ENCODE measurements at places on chromosomes 13 and 19.

DNA sequence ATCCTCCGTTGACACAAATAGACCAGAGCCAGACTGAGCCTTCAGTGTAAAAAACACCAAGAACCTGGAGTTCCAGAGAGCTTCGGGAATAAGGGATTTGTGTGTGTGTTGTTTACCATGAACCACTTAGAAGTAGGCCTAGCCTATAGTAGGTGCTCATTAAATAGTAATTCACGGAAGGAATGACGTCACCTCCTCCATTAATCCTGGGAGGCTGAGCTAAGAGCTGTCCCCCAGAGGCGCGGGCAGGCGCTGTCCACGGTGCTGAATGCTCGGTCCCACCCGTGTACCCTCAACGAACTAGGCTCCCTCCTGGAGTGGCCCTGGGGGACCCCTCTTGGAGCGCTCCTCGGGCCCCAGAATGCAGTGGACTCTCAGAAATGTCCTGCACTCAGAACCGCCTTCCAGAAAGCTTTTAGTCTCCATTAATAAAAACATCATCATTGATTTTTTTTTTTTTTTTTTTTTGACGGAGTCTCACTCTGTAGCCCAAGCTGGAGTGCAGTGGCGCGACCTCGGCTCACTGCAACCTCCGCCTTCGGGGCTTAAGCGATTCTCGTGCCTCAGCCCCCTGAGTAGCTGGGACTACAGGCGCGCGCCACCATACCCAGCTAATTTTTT is 6.5 kb downstream of the UNC13A start:
- peak; percentile 44 for DNase-seq

DNA sequence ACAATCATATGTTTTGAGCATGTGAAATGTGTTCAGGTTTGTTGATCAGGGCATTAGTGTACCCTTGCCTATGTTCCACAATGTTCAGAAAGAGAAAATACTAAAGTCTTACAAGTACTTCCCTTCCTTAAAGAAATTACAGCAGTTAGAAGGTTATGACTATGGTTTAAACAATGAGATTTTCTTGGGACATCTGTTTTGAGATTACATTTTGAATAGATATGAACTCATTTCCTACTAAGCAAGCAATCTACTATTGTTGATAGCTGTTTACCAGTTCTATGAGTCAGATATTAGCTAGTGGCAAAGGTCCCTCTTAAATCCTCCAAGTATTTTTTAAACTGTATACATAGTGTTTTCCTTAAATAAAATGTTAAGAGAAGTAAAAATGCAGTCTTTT is 241.3 kb downstream of the DACH1 start:
- no peak for DNase-seq

DNA sequence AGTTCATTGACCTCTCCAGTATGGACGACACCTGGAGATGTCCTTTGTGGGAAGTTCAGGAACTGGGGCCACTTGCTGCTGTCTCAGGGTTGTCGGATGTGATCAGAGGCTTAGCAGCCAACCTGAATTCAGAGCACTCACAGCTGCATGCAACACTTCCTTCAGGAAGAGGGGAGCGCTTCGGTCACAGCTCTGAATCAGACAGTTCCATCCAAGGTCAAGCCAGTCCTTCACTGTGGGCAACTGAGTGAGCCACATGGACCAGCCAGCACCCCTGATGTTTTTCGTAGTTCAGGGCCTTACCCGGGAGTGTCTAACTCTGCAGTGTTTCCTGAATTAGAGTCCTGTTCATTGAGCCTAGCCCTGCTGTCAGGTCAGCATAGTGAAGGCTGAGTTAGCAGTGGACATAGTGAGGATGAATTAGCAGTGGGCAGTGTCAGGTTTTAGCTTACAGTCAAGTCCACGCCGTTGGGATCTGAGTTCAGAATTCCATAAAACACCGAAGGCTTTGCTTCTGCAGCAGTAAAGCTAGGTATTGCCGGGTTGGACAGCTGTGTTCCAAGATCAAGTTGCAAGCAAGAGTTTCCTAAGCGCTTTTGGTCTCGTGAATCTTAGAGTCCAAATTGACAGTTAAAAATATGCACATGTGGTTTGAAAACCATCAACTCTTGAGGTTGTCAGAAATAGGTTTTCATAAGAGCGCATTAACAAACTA is 5.1 kb downstream of the ZNF555 start:
- DNase-seq, result no peak

DNA sequence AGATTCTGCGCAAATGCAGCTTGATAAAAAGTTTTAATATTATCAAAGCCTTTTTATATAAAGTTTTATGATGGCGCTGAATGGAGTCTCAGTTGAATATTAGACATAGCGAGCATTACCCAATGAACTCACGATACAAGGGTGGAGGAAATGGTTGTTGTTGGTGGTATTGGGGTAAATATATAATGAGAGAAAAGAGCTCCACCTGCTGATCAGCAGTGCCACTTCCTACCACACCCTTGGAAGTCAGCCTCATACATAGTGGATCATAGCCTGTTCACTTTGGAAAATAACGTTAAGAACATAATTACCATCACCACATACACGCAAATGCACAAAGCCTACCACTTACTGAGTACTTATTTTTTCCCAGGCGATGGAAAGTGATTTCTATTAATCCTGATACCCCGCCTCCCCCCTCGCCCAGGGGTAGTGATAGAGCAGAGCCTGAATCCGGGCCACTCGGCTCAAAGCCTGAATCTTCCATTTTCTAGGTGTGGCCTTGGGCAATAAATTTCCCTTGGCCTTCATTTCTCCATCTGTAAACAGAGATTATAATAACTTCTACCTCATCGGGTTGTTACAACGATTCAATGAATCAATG is 358.3 kb downstream of the KLF5 start:
- no peak for DNase-seq

- DNase-seq, result no peak
Observed at GRCh38 chr13:69948016-69948415, 159.6 kb upstream of the ATXN8OS start.

GRCh38 chr19:39335168-39335548 is 685 bp downstream of the GMFG start:
- DNase-seq, result peak; percentile 24

DNA sequence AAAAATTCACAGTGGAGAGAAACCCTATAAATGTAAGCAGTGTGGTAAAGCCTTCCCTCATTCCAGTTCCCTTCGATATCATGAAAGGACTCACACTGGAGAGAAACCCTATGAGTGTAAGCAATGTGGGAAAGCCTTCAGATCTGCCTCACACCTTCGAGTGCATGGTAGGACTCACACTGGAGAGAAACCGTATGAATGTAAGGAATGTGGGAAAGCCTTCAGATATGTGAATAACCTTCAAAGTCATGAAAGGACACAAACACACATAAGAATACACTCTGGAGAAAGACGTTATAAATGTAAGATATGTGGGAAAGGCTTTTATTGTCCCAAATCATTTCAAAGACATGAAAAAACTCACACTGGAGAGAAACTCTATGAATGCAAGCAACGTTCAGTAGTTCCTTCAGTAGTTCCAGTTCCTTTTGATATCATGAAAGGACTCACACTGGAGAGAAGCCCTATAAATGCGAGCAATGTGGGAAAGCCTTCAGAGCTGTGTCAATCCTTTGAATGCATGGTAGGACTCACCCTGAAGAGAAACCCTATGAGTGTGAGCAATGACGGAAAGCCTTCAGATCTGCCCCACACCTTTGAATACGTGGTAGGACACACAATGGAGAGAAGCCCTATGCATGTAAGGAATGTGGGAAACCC is 16.1 kb upstream of the ZNF439 start:
- no peak for DNase-seq

GRCh38 chr13:75547917-75548316 is 1.7 kb upstream of the UCHL3 start:
- DNase-seq, result no peak

- DNase-seq, result no peak
Observed at GRCh38 chr13:29835280-29836061, 14.9 kb downstream of the UBL3 start.

DNA sequence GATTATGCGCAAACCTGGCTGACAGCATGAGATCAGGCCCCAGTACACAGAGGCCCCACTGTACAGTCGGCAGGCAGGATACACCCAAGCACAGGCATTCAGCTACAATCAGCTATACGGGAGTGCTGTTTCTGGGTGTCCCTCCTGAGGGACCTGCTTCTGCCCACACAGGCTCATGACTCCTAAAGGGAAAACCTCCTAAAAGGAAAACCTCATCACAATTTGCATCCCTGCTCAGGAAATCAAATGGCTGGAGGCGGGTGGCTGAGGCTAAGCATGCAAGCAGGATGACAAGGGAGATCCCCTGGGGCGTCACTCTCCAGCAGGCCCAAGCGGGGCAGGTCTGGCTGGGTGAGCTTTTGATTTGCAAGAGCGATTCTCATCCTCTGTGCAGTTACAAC is 99.8 kb downstream of the CRYL1 start:
- no peak for DNase-seq

DNA sequence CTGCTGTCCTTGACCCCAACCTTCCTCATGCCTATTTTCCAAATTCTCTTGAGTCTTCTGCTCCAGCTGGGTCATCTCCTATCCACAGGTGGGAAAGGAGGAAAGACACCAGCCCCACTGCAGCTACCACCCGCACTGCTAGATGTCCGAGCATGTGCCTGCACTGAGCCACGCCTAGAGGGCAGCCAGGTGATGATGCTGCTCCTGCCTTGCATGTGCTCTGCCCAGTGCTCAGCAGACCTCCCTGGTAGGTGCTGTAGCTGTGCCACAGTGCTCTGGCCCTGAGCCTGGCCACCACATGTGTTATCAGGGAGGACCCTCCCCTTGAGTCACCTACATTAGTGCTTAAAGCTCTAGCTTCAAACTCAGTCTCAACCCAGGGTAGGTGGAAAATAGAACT is 6.9 kb upstream of the CYSLTR2 start:
- DNase-seq, result no peak

- DNase-seq, result peak; percentile 81
Observed at GRCh38 chr13:20902438-20903163, at the start of gene XPO4. Gene XPO4, minus strand, starts transcription at chr13:20902746. Its CDS starts 8 bp downstream, at chr13:20902738.

- DNase-seq, result peak; percentile 97
Observed at GRCh38 chr19:29941828-29942403, at the start of gene URI1. Gene URI1, plus strand, starts transcription at chr19:29942239. Its CDS starts 309 bp downstream, at chr19:29942548.

- peak; percentile 69 for DNase-seq
Observed at GRCh38 chr13:87671031-87671752, at the start of gene SLITRK5. Gene SLITRK5, plus strand, starts transcription at chr13:87671371. Its CDS starts 4,018 bp downstream, at chr13:87675389.

- DNase-seq, result no peak
Observed at GRCh38 chr13:30440910-30441703, 18.8 kb downstream of the UBE2L5 start.

DNA sequence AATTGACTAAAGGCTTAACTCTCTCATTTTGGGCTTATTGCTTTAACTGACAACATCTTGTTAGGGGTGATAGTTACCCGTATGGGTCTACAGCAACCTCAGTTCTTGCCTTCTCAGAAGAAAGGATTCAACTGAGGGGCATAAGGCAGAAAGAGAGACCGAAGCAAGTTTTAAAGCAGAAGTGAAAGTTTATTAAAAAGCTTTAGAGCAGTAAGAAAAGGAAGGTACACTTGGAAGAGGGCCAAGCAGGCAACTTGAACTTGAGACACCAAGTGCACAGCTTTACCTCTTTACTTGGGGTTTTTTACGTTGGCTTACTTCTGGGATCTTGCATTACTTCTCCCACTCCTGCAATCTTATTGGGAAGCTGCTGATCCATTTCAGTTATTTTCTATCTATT is 246.9 kb upstream of the PRR20A start:
- DNase-seq, result no peak

GRCh38 chr13:73693215-73693614 is 441.0 kb downstream of the KLF12 start:
- DNase-seq, result no peak

- DNase-seq, result no peak
Observed at GRCh38 chr13:109862627-109863026, 76.2 kb upstream of the IRS2 start.

DNA sequence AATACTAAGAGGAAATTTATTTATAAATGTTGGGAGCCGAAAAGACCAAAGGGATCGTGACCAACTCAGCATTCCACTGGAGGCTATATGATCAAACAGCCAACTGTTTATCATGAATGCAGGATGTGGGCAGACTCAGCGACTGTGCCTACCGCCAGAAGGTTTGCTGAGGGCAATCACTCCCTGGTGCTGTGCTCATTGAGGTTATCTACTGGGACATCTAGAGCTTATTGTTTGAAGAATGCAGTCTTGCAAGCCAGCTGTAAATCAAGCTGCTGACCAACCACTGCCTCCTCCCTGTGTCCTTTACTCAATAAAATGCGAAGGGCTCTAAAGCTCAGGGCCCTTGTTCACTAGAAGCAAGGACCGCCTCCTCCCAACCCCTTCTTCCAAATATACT is 8.5 kb upstream of the XPO4 start:
- DNase-seq, result no peak

DNA sequence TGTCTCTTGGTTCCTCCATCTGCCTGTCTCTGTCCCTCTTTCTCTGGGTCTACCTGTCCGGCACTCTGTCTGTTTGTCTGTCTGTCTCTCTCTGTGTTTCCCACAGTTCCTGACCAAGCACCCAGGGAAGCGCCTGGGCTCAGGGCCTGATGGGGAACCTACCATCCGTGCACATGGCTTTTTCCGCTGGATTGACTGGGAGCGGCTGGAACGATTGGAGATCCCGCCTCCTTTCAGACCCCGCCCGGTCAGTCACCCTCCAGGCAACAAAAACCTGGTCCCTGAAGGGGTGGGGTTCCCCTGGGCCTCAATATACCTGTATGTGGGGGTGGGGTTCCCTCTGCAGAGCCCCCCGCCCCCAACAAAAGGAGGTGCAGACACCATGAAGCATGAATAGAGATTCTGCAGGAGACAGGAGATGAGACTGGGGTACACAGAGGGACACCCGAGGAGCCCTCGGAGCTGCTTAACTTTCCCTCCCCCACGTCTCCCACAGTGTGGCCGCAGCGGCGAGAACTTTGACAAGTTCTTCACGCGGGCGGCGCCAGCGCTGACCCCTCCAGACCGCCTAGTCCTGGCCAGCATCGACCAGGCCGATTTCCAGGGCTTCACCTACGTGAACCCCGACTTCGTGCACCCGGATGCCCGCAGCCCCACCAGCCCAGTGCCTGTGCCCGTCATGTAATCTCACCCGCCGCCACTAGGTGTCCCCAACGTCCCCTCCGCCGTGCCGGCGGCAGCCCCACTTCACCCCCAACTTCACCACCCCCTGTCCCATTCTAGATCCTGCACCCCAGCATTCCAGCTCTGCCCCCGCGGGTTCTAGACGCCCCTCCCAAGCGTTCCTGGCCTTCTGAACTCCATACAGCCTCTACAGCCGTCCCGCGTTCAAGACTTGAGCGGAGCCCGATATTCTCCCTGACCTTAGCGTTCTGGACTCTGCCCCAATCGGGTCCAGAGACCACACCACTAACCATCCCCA is 2.6 kb upstream of the CACNG7 start:
- peak; percentile 76 for DNase-seq

- DNase-seq, result no peak
Observed at GRCh38 chr13:44971656-44972595, 17.3 kb downstream of the NUFIP1 start.

DNA sequence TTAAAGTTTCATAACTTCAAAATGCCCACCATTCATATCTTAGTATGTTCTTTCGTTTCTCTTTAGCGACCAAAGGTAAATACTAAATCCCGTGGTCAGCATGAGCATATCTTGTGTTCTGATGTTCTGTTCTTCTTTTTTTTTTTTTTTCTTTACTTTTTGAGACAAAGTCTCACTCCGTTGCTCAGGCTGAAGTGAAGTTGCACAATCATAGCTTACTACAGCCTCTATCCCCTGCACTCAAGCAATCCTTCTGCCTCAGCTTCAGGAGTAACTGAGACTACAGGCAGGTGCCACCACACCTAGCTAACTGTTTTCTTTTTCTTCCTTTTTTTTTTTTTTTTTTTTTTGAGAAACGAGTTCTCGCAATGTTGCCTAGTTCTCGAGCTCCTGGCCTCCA is 60.9 kb upstream of the ATP12A start:
- no peak for DNase-seq

Measured in activated CD8-positive, alpha-beta memory T cell treated with anti-CD3 and anti-CD28 coated beads, Interleukin-2, amount 50 U/mL, for 4 hours (primary cell).